ENCODE measurements at places on chromosomes 4 and X.
A peak's percentile ranks its signal among the peaks of the same experiment; 100 is the strongest.

- DNase-seq, result no peak
Measured at GRCh38 chrX:104522386-104522785, 43.6 kb upstream of the IL1RAPL2 start.

- DNase-seq, result no peak
Measured at GRCh38 chr4:3468804-3469203, 5.7 kb downstream of the DOK7 start.

GRCh38 chr4:8328456-8328855 is 58.9 kb downstream of the HTRA3 start:
- DNase-seq, result no peak

GRCh38 chr4:40299811-40300292 is 35.3 kb upstream of the CHRNA9 start:
- no peak for DNase-seq

GRCh38 chr4:41525129-41525528 is 12.8 kb upstream of the LIMCH1 start:
- DNase-seq, result no peak

DNA sequence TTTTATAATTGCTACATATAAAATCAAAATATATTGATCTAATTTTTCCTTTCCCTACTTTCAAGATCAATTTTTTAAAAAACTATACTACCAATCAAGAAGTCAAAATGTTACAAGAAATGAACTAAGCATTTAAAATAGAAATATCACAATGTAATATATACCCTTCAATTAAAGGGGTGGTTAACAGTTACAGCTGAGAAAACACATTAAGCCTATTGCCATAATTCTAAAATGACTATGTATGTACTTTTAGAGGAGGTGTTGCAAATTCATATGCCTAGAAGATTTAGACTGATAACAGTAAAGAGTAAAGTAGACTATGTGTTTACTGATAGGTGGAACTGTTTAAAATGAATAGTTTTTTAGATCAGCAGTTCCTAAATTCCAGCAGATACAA is 3.7 kb downstream of the NUP54 start:
- no peak for DNase-seq

DNA sequence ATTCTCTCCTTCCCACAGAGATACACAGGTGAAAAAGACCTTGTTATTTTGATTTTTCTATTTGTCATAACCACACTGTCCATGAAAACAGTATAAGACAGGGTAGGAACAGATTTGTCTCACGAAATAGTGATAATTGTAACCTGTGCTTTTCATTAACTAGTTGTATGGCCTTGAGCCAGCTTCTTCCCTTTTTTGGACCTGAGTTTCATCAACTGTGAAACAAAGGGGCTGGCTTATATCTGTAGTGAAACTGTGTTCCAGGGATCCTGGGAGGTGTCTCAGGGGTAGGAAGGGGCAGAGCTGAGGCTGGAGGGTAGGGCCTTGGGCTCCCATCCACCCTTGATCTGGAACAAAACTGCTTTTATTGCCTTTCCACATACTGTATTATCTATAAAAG is 50.9 kb downstream of the MED28 start:
- no peak for DNase-seq

DNA sequence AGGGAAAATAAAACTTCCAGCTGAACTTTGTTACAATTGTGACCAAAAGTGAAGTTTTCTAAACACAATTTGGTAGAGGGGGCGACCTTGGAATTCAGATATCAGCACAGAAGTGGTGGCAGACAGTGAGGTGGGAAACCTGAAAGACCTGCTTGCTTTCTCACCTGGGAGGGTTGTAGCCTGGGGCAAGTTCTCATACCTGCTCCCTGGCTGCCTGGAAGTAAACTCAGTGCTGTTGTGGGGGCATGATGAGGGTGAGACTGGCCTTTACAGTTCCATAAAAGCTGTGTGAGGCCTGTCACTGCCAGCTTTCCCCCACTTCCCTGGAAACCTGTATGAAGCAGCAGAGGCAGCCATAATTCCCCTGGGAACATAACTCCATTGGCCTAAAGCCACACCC is 1180.2 kb downstream of the FAM133A start:
- no peak for DNase-seq

- peak; percentile 25 for DNase-seq
Measured at GRCh38 chrX:123731987-123732669, 724 bp downstream of the THOC2 start.

DNA sequence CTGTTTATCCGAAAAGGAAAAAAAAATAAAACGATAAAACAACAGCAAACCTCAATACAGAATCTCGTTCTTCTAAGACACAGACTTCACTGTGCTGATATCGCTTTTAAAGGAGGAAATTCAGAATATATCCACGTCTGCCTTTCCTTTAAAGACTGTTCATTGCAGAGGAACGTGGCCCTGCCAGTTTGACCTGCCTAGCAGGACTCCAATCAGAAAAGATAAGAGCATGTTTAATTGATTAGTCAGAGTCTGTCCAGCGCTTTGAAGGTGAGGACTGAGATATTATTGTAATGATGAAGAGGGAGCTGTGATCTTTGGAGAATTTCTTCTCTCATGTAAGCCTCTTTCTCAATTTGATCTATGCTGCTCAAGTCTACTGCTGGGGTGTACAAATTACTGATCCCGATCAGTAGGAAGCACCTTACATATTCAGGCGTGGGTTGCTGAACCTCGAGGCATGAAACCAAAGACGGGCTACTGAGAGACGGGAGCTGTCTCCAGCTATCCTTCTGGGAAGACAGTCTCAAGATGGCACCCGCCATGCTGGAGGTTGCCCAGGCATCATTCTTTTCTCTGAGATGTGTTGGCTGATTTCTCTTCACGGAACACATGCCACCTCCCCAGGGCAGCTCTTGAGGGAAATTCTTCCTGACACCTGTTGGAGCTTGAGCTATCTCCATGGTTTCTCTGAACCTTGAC is 146.1 kb downstream of the SHOX start:
- no peak for DNase-seq

- DNase-seq, result no peak
Measured at GRCh38 chrX:50075630-50076339, 125.0 kb downstream of the AKAP4 start.

DNA sequence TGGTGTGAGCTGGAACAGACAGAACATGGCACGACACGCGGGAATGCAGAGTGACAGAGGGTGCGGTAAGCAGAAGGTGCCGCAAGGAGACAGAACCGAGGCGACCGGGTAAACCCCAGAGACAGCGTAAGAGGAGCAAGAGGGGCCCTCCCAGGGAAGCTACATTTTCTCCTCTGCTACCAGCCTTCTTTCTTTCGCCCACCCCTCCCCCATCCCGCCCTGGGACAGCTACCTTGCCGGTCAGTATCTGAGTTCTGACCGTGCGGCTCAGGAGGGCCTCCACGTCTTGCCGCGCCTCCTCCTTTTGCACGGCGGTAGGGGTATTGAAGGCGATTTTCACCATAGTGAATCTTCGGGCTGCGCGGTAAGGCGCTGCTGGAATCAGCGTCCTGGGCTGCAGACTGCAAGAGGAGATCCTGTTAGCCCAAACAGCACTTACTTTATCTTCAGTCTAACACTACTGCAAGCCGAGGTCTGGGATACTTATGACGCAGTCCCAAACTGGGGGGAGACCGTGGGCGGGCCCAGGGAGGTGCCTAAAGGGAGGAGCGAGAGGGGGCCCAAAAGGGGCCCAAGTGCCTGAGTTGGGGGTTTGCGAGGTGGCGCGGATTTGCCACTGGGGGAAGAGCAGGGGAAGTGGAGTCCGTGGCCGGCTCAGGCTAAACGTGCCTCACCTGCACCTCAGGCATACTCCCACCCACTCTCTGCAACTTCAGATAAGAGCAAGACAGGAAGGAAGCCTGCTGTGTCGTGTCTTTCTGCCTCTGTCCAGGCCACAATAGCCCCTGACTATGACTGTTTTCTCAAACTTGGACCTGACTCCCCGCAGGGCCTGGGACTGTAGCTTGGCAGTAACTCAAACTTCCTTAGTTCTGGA is at the start of gene ITM2A:
Gene ITM2A, minus strand, starts transcription at position 462 of the 877 bp plus-strand sequence. Its CDS starts 119 bp downstream, at position 343.
- peak; percentile 78 for DNase-seq

DNA sequence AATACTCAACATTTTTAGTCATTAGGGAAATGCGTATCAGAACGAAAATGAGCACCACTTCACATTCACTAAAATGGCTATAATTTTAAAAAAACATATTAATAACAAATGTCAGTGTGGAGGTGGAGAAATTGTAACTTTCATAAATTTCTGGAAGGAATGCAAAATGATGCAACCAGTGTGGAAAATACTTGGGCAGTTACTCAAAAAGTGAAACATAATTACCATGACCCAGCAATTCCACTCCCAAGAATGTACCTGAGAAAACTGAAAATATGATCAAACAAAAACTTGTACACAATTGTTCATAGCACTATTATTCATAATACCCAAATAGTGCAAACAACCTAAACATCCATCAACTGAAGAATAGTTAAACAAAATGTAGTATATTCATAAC is 76.1 kb upstream of the FAM241A start:
- no peak for DNase-seq

DNA sequence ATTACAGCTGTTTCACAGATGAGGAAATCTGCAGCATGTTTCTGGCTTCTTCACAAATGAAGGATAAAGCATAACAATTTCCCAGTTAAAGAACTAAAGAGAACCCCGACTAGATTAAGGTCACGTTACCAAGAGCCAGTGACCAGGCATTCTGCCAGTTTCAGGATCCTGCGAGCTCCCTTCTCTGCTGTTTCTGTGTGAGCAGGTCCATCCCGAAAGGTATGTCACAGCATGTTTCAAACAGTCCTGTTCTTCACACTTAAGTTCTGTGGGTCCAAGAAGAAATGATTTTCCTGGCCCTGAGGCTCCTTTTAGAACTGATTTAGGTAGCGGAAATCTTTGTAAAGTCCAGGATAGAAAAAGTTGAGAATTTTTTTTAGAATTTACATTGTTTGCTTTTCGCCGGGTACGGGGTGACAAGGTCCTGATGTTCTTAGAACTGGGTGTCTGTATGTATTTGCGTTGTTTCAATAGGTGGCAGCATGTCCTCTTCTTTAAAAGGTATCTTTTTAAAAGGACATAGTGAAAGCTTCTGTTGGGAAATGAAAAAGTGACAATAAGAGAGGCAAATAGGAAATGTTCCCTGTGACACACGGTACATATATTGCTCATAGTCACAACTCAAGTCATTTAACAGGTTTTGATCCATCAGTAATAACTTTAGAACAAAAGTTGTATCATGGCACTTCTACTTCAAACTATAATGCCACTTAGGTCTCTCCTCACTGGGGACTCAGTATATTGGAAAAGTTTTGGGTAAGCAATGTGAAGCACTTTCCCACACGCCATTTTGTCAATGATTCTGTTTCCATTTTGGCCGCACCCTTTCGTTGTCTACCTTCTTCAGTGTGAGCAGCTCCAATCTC is 18.4 kb downstream of the IL21 start:
- peak; percentile 40 for DNase-seq

DNA sequence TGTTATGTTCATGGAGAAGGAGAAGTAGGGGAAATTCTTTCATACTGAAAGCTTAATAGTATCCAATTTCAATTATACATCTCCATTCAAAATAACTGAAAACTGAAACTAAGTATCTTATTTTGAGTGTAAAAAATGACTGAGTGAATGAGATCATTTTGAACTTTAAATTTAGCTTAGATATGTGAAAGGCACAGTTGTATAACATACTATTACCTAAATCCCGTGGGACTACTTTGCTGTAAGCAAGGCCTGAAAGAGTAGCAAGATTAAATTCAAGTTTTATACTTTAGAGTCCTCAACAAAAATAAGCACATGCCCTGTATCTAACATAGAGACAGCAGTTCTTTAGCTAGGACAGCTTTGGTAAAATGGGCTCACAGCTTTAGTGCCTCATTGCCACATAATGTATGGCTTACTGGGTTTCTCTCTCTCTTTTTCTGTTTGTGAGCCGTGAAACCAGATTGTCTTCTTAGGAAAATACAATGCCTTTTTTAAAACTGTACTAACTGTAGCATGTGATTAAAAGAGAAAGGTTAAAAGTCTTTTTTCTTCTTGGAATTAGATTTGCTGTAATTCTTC is 43.2 kb downstream of the GSTCD start:
- DNase-seq, result no peak

GRCh38 chr4:11424000-11424399 is 4.7 kb downstream of the HS3ST1 start:
- peak; percentile 41 for DNase-seq

DNA sequence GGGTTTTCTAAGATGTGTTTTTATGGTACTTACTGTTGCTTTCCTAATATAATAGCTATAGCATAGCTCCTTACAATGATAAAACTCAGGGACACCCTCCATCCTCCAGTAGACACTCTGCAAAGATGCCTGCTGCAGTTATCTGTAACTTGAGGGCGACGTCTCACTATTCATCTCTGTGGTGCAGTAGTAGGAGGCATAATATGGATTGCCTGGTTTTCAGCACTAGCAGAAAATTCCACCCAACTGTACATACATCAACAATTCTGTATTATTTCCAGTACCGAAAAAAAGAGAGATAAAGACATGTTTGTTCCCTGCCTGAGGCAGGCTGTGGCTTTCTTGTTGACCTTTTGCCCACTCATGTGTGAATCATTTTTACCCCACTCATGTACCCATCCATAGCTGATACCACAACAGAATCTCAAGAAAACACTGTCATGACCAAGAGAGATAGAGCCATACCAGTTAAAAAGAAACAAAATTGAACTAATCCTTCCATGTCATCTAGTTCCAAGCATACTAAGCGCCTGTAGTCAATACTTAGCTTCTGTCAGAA is 220.1 kb downstream of the RAB28 start:
- no peak for DNase-seq

- DNase-seq, result no peak
Measured at GRCh38 chr4:126458993-126459392, 1144.2 kb downstream of the FAT4 start.

DNA sequence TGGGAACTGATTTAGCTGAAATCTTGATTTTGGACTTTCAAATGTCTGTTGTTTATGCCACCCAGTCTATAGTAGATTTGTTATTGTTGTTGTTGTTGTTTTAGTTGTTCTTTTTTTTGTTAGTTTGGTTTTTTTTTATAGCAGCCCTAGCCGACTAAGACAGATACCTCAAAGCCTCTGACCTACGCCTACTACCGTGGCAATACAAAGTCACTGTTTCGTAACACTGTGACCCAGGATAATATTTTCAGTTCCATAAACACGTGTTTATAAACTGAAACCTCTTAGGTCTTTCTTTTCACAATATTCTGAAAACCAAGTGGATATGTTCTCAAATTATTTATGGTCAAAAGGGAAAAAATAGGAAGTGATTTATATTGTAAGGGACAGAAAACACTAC is 32.8 kb downstream of the VCX2 start:
- no peak for DNase-seq

DNA sequence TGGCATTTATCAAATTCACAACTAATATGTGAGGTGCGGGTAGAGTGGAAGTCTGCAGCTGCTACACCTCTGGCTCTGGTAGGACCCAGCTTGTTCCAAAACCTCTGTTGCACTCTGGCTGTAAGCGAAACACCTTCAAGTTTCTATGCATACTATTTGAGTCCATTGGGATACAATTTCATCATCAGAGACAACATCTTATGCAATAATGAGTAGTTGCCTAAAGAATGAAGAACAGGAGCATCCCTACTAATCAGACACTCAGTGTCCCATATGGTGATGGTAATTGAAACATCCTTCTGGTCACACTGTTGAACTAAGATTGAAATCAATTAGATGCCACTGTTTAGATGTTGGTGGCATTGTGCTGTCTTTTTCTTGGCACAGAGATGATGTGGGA is 178.4 kb downstream of the MGST2 start:
- no peak for DNase-seq

- no peak for DNase-seq
Measured at GRCh38 chrX:114006664-114007063, 577.2 kb upstream of the HTR2C start.
